Endothelial cell of coronary artery (primary cell): ENCODE measurements at places on chromosomes 16 and 17. TPM values are rescaled to one million over a fixed set of nuclear protein-coding genes. Genes with fewer than 3 reads are reported as not detected.

Gene AATK
- 2.4 TPM in 2 replicates for total RNA-seq

Gene EFNB3
- 0.38 and 0.81 TPM in 2 replicates for total RNA-seq

Gene SPNS3
- total RNA-seq, result 0.09 TPM in 2 replicates

Gene CCDC78
- 0.45 and 1.1 TPM in 2 replicates for total RNA-seq

Gene CACNA1H
- 1.8 TPM in 1 of 2 replicates, not detected in the other for total RNA-seq

Gene NPIPB9
- 1.9 and 3.5 TPM in 2 replicates for total RNA-seq

Gene FA2H
- not detected in 2 replicates for total RNA-seq
